ENCODE measurements at places on chromosomes 4 and X. TPM values are rescaled to one million over a fixed set of nuclear protein-coding genes. Genes with fewer than 3 reads are reported as not detected.

The UGT8 gene
- total RNA-seq, result not detected

The GATA1 gene
- not detected for total RNA-seq

The SLC10A4 gene
- total RNA-seq, result 0.14 TPM

The ITIH6 gene
- not detected for total RNA-seq

The LRAT gene
- not detected for total RNA-seq

The RTL5 gene
- total RNA-seq, result 0.18 TPM

The DNAAF6 gene
- total RNA-seq, result not detected

The NPY1R gene
- total RNA-seq, result not detected

The EDA2R gene
- 4.2 TPM for total RNA-seq

The TGIF2LX gene
- total RNA-seq, result not detected

The PLXNB3 gene
- 1.9 TPM for total RNA-seq

The NR3C2 gene
- 0.23 TPM for total RNA-seq

The HPSE gene
- total RNA-seq, result 10.6 TPM

The HMGN5 gene
- 2.3 TPM for total RNA-seq

Data from T-helper 2 cell treated with Interferon-gamma antibody and Interleukin-4, amounts not matched to agents 100 ng/mL and 5 ng/mL, for 36 hours (primary cell).